Activated T-cell treated with anti-CD3 and anti-CD28 coated beads, Interleukin-2, amount 50 U/mL, for 72 hours (primary cell): ENCODE measurements at places on chromosomes 5 and 9.

GRCh38 chr9:130118841-130119518, 53.2 kb upstream of the NCS1 start:
- H3K4me3 ChIP-seq: no peak overlapping the region
- DNase-seq: no peak
- H3K36me3 ChIP-seq: no peaks in the 10 kb centered on the region
- no peaks in the 10 kb centered on the region for H3K27me3 ChIP-seq

GRCh38 chr5:107604990-107605389, 65.7 kb downstream of the EFNA5 start:
- H3K36me3 ChIP-seq: no peaks in the 10 kb centered on the region
- no peak for DNase-seq

DNA sequence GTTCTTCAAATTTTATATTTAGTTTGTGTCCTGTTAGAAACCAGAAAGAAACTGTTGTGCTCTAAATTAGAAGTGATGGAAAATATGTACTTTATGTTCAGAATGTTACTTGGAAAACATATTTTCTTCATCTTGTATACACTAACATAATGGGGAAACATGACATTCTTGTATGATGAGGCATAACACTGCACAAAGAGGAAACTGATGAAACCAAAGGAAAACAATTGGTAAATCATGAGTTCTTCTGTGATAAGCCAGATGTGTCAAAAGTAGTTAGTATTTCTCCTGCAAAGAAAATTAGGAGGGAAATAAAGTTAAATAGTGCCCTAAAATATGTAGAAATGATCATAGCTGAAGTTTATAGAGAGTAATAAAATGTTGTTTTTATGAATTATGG, 111.1 kb upstream of the FBN2 start:
- no peaks in the 10 kb centered on the region for H3K27me3 ChIP-seq
- H3K36me3 ChIP-seq: no peaks in the 10 kb centered on the region
- H3K27ac ChIP-seq: no peak overlapping the region
- no peak for DNase-seq

- H3K4me3 ChIP-seq: no peak overlapping the region
- DNase-seq: no peak
- H3K27me3 ChIP-seq: no peaks in the 10 kb centered on the region
Measured at GRCh38 chr9:82680179-82680935, 382.6 kb downstream of the RASEF start.

DNA sequence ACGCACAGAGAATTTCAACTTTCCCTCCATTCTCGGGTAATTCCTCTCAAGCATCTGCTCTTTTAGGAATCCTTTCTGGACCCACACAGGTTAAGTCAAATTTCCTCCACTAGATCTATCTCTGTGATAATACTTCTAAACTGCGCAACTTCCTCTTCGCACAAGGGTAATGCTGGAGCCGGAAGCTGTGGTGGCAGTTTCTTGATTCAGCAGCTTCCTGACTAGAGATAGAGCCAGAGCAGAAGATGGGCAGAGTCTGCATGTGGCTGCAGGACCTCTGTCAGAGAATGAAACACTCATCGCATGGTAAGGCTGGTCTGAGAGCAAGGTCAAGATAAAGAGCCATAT, 11.1 kb upstream of the CDC42SE2 start:
- H3K27ac ChIP-seq: peak overlapping the region; percentile 98
- H3K36me3 ChIP-seq: peaks cover 7% of the 10 kb centered on the region
- H3K27me3 ChIP-seq: no peaks in the 10 kb centered on the region

DNA sequence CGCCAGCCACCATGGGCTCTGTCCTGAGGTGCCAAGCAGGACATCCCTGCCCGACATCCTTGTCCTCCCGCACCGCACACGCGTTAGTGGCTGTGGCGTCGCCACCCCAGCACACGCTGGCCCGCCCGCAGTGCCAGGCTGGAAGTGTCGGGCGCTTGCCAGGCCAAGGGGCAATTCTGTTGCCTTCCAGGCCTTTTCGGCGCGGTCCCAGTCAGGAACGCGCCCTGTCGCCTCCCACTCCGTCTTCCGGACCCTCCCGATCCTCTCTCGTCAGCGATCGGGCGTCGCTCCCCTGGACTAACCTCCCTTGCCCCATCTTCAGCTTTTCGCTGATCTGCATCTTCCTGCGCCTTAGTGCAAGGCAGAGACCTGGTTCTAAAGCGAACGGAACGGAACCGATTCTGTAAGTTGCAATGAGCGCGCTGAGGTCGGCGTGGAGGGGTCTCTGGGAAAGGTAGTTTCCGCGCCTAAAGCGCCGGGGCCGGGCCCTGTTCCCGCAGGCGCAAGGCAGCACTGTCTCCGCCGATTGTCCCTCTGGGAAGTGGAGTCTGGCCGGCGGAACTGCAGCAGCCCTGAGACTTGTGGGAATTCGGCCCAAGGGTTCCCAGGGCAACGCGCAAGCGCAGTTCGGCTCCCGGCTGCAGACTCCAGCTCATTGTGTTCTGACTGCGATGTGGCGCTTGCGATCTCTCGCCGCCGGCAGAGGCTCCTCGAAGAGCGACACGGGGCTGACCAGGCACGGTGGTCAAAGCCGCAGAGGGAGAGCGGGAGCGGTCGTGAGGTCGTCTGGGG, at the start of gene ZNF454:
Gene ZNF454 (plus strand): TSS at position 630 of the 792 bp plus-strand sequence. CDS start 1,594 bp downstream, outside the sequence.
- H3K27me3 ChIP-seq: peaks cover 28% of the 10 kb centered on the region
- no peak for DNase-seq
- H3K4me1 ChIP-seq: no peaks in the 10 kb centered on the region
- H3K36me3 ChIP-seq: peaks cover 50% of the 10 kb centered on the region
- no peak within 1 kb of the TSS for H3K27ac ChIP-seq

- H3K4me3 ChIP-seq: no peak overlapping the region
- DNase-seq: no peak
- H3K4me1 ChIP-seq: peaks cover 14% of the 10 kb centered on the region
- H3K36me3 ChIP-seq: no peaks in the 10 kb centered on the region
- H3K27ac ChIP-seq: no peak overlapping the region
Measured at GRCh38 chr9:87280421-87280820, 217.2 kb upstream of the DAPK1 start.

GRCh38 chr5:121350181-121350930, 501.3 kb upstream of the FTMT start:
- no peak overlapping the region for H3K4me3 ChIP-seq
- H3K4me1 ChIP-seq: no peaks in the 10 kb centered on the region

GRCh38 chr9:131963072-131964030, 116.3 kb downstream of the MED27 start:
- H3K27ac ChIP-seq: no peak overlapping the region
- peaks cover 4% of the 10 kb centered on the region for H3K36me3 ChIP-seq
- no peaks in the 10 kb centered on the region for H3K4me1 ChIP-seq
- DNase-seq: no peak
- no peak overlapping the region for H3K4me3 ChIP-seq
- H3K27me3 ChIP-seq: no peaks in the 10 kb centered on the region

DNA sequence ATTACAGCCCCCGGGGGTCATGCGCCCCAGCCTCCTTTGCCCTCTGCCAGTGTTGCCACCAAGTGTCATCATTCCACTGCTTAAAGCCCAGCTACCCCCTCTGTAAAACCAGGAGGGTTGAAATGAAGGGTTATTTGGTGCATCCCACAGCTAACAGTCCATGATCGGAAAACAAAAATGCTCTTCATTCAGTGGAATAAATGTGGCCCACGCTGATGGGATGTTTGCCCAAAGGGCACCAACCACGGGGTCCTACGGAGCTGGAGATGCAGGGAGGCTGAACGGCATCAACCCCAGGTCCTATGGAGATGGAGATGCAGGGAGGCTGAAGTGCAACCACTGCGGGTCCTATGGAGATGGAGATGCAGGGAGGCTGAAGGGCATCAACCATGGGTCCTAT, 218.5 kb upstream of the IRX1 start:
- peaks cover 3% of the 10 kb centered on the region for H3K36me3 ChIP-seq
- no peaks in the 10 kb centered on the region for H3K4me1 ChIP-seq
- DNase-seq: no peak
- no peak overlapping the region for H3K4me3 ChIP-seq
- H3K27me3 ChIP-seq: no peaks in the 10 kb centered on the region
- no peak overlapping the region for H3K27ac ChIP-seq

- no peak for DNase-seq
- H3K27me3 ChIP-seq: peaks cover 55% of the 10 kb centered on the region
- no peaks in the 10 kb centered on the region for H3K4me1 ChIP-seq
- peaks cover 13% of the 10 kb centered on the region for H3K36me3 ChIP-seq
Measured at GRCh38 chr5:54859316-54859715, 126.1 kb downstream of the ESM1 start.

DNA sequence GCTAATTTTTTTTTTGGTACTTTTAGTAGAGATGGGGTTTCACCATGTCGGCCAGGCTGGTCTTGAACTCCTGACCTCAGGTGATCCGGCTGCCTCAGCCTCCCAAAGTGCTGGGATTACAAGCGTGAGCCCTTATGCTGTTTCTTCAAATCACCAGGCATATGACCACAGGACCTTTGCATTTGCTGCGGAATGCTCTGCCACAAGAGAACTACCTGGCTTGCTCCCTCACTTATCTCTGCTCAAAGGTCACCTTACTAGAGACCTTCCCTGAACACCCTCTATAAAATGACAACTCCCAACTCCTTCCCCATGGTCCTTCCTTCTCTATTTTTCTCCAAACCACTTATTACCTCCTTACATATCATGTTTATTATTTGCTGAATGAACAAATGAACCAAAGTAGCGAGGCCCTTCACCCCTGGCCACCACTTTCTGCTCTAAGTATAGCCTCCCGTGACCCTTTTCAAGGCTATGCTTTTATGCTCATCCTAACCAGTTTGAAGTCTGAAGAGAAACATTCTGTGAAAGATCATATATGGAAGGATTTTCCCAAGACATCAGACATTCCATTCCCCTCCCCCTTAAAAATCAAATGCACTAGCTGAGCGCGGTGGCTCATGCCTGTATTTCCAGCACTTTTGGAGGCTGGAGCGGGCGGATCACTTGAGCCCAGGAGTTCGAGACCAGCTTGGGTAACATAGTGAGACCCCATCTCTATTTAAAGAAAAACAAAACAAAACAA, 1.3 kb downstream of the ZER1 start:
- H3K4me1 ChIP-seq: peaks cover 28% of the 10 kb centered on the region
- peak overlapping the region; percentile 81 for H3K27ac ChIP-seq
- peak overlapping the region; percentile 98 for H3K4me3 ChIP-seq
- DNase-seq: no peak

- H3K4me1 ChIP-seq: peaks cover 17% of the 10 kb centered on the region
- DNase-seq: no peak
- H3K4me3 ChIP-seq: no peak overlapping the region
- H3K27me3 ChIP-seq: peaks cover 61% of the 10 kb centered on the region
Measured at GRCh38 chr5:107676702-107677101, 6.0 kb upstream of the EFNA5 start.

DNA sequence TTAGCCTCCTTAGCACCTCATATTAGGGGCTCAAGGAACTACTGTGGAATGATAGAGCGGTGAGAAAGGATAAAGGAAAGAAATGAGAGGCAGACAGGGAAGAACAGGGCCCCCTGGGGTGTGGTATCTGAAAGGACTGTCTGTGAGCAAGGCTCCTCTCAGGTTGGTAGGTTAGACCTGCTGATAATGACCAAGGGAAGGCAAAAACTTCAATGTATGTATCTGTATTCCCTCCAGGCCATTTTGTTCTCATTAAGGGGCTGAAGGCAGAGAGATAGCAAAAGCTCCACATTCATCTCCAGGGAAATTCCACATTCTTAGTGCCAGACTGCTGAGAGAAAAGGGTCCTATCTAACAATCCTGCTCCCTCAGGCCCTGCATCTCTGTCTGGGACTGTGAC, 28.6 kb downstream of the TRIM32 start:
- H3K27me3 ChIP-seq: peaks cover 11% of the 10 kb centered on the region
- no peak for DNase-seq
- no peak overlapping the region for H3K4me3 ChIP-seq

DNA sequence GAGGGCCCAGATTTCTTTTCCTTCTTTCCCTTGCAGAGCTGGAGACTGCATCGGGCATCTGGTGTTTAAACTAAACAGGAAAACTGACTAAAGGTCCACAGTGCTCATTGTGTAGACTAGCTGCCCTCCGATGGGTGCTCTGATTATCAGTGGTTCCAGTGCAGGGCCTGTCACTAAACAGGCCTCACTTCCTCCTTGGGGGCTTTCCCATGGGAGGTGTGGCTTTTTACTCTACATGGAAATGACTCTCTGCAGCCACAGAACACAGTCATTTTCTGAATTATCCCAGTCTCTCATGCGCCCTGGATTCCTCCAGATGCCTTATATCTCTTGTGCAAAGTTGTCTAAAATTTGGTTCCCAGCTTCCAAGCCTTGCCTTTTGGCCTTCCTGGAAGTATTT, 199.2 kb downstream of the TRIO start:
- DNase-seq: no peak
- H3K27ac ChIP-seq: no peak overlapping the region
- no peaks in the 10 kb centered on the region for H3K4me1 ChIP-seq
- H3K4me3 ChIP-seq: no peak overlapping the region
- H3K36me3 ChIP-seq: no peaks in the 10 kb centered on the region
- H3K27me3 ChIP-seq: no peaks in the 10 kb centered on the region

- peaks cover 4% of the 10 kb centered on the region for H3K36me3 ChIP-seq
- peak overlapping the region; percentile 10 for H3K4me3 ChIP-seq
- peaks cover 36% of the 10 kb centered on the region for H3K4me1 ChIP-seq
- peak overlapping the region; percentile 98 for H3K27ac ChIP-seq
- DNase-seq: peak; percentile 49
Measured at GRCh38 chr5:54717870-54718269, 200.3 kb downstream of the SNX18 start.

DNA sequence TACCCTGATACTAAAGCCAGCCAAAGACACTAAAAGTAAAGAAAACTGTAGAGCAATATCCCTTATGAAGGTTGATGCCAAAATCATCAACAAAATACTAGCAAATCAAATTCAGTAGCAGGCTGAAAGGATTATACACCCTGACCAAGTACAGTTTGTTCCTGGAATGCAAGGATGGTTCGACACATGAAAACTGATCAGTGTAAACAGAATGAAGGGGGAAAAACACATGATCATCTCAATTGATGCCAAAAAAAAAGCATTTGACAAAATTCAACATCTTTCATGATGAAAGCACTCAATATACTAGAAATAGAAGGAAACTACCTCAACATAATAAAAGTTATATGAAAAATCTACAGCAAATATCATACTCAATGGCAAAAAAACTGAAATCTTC, 43.5 kb upstream of the LRRC14B start:
- H3K27me3 ChIP-seq: peaks cover 5% of the 10 kb centered on the region
- no peak for DNase-seq
- peaks cover 14% of the 10 kb centered on the region for H3K36me3 ChIP-seq
- no peak overlapping the region for H3K4me3 ChIP-seq
- H3K27ac ChIP-seq: no peak overlapping the region

- H3K27me3 ChIP-seq: no peaks in the 10 kb centered on the region
- H3K4me1 ChIP-seq: peaks cover 13% of the 10 kb centered on the region
- H3K27ac ChIP-seq: no peak overlapping the region
- H3K4me3 ChIP-seq: no peak overlapping the region
- H3K36me3 ChIP-seq: peaks cover 65% of the 10 kb centered on the region
Measured at GRCh38 chr5:180850434-180851078, 10.5 kb downstream of the ZFP62 start.

GRCh38 chr5:107739661-107740060, 68.9 kb upstream of the EFNA5 start:
- H3K27ac ChIP-seq: no peak overlapping the region
- peaks cover 8% of the 10 kb centered on the region for H3K27me3 ChIP-seq
- H3K4me1 ChIP-seq: no peaks in the 10 kb centered on the region
- DNase-seq: no peak
- no peak overlapping the region for H3K4me3 ChIP-seq
